Stimulated activated CD4-positive, alpha-beta T cell treated with anti-CD3 and anti-CD28 coated beads, Interleukin-4, amount 100 ng/mL, for 24 hours (primary cell): ENCODE measurements at places on chromosomes 1 and 21.

- no peak for DNase-seq
These were observed 404.8 kb downstream of the HLX start for GRCh38 chr1:221284028-221284427.

GRCh38 chr1:246448373-246448772 lies 58.7 kb downstream of the SMYD3 start:
- no peak for DNase-seq

GRCh38 chr1:159030311-159030710 lies 20.6 kb downstream of the IFI16 start:
- no peak for DNase-seq

- DNase-seq: no peak
These were observed 147.8 kb downstream of the SLC45A1 start for GRCh38 chr1:8465692-8466091.

GRCh38 chr1:180444522-180444921 lies 57.9 kb downstream of the ACBD6 start:
- DNase-seq: no peak

DNA sequence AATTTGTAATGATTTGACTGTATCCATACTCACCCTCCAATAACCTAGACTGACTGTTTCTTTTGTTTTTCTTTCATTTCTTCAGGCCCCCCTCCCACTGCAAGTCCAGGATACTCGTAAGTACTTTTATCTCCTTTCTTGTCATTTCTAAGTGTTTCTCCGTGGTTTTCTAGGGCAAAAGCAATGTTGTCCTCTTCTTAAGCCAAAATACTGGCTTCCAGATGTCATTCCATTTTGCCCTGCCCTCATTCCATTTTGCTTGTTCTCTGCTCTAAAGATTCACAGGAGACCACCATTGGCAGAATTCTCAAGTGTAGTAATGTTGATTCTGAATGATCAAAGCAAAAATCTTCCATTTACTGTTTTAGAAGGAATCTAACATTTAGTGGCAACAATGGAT lies 152.8 kb upstream of the UBE2U start:
- no peak for DNase-seq

- no peak for DNase-seq
These were observed 12.6 kb downstream of the PKP1 start for GRCh38 chr1:201295861-201296260.

GRCh38 chr1:96764469-96764868 lies 42.9 kb downstream of the PTBP2 start:
- DNase-seq: no peak

DNA sequence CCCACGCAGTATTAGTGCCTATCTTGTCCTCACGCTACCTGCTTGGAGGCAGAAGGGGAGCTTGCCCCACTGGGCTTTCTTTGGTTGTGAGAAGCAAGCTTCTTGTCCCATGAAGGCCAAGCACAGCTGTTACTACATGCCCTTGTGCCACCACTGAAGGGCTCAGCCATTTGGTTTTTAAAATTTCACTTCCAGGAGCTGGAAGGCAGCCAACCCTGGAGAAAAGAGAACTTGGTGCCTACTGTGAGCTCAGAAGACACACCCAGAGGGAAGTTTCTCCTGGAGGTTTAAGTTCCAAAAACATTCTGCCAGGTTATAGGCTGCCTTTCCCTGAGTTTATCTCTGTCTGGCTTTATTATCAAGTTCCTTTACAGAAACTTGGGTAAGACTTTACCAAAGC lies 187.4 kb downstream of the SLC35F3 start:
- DNase-seq: no peak

DNA sequence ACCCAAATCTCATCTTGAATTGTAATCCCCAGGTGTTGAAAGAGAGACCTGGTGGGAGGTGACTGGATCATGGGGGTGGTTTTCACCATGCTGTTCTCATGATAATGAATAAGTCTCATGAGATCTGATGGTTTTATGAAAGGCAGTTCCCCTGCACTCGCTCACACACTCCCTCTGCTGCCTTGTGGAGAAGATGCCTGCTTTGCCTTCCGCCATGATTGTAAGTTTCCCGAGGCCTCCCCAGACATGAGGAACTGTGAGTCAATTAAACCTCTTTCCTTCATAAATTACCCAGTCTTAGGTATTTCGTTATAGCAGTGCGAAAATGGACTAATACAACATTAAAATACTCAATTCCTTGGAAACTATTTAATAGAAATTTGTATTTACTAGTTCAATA lies 99.2 kb downstream of the PROX1 start:
- no peak for DNase-seq

- no peak for DNase-seq
These were observed 14.0 kb downstream of the PRR9 start for GRCh38 chr1:153231363-153231762.

GRCh38 chr1:201375169-201375568 lies 2.3 kb downstream of the TNNT2 start:
- DNase-seq: no peak

DNA sequence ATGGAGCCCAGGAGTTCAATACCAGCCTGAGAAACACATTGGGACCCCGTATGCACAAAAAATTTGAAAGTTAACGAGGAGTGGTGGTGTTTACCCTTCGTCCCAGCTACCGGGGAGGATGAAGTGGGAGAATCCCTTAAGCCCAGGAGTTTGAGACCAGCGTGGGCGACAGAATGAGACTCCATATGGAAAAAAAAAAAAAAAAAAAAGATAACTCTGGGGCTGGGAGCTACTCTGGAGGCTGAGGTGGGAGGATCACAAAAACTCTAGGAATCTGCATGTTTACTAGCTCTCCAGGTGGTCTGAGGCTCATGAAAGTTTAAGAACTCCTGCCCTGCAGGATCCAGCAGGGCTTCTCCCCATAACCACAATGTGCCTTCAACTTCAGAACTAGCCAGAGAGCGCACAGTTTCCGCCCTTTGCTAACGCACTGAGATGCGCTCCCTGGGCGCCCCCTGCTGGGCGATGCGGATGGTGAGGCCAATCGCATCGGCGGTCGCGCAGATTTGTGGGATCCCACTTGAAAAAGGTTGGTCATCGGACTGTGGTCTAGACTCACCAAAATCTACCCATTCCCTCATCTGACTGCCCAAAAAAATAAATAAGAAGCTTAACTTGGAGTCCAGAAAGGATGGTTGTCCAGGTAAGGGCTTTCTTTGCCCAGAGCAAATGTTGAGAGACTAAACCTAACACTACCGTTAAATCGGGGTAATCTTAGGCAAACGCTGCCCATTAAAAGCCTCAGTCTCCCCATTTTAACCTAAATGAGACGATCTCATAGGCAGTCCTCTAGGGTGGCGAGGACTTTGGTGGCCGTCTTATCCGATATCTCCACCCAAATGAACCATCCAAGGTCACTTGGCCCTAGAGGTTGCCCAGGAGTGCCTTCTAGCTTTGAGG lies 8.8 kb downstream of the ZNF683 start:
- DNase-seq: peak; percentile 87

GRCh38 chr1:147740391-147740790 lies 20.0 kb downstream of the GJA5 start:
- no peak for DNase-seq

GRCh38 chr1:209265301-209265700 lies 318.2 kb upstream of the CAMK1G start:
- no peak for DNase-seq

DNA sequence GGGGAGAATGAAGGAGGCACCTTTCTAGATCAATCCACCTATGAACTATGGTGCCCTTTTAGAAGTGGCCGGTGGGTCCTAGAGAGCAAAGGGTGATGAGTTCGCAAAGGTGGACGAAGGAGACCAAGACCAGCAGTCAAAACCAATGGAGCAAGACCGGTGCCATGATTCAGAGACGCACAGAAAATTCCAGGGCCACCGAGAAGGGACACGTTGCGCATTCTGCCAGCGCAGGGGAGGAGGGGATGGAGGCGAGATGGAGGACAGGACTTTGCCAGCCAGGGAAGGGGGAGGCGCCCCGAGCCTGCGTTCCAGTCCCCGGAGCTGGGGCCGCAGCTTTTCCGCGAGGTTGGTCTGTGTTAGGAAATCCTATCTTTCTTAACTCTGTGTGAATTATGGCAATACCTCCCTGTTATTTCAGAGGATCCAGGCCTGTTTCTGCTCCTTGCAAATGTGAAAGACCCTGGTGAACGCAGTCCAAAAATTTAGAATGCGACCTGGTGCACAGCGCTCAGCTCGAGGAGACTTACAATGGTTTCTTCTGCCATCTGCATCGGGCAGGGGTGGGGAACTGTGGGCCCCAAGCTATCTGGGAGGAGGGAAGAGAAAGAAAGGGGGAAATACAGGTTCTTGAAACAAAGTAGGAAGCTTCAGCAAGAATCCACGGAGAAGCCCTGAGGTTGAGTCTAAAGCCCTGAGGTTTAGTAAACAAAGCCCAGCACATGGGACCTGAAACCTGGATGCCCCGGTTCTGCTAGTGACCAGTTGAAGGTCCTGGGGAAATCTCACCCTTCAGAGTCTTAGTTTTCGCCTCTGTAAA lies 129.4 kb downstream of the MRPS6 start:
- no peak for DNase-seq

GRCh38 chr1:20080441-20081352 lies 10.7 kb downstream of the PLA2G5 start:
- DNase-seq: no peak

DNA sequence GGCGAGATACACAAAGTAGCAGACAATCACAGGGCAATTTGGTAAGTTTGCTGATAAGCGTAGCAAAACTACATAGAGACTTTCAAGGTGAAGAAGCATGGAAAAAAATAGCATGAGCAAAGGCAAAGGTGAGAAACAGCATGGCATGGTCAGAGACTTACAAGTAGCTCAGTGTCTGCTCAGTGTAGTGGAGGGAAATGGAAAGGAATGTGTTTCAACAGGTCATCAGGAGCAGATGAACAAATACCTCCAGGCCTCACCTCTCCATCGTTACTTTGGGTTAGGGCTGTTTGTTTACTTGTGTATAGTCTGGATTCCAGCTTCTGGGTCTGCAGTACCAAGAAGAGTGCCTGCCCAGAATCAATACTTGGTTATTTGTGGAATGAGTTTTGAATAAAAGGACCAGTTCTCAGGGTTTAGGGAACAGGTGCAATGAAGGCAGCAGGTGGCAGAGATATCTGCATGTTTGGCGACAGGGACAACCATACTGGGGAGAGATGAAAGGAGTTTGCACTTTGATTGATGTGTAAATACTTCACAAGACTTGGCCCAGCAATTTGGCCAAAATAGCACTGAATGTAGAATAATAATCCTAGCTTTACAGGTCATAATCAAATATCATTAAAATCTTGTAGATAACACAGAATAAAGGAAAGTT lies 97.0 kb upstream of the FGGY start:
- no peak for DNase-seq

DNA sequence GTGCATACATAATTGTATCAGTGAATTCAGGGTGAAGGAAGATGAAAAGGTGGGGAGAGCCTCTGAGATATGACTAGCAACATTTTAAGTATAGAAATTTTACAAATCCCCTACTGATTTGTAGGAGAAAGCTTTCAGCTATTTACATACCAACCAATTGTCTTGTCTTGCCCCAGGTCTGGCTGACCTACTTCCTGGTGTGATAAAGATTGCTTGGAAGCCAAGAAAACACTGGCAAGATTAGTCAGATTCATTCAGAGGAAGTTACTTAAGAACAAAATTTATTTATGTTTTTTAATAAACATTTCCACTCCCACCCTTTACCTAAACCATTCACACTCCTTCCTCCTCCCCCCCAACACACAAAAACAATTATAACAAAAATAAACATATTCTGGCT lies 17.5 kb downstream of the PTGS2 start:
- no peak for DNase-seq

- DNase-seq: no peak
These were observed 155.0 kb downstream of the SETD4 start for GRCh38 chr21:35905096-35905962.

- no peak for DNase-seq
These were observed 418.9 kb downstream of the SETD4 start for GRCh38 chr21:35641271-35642016.

DNA sequence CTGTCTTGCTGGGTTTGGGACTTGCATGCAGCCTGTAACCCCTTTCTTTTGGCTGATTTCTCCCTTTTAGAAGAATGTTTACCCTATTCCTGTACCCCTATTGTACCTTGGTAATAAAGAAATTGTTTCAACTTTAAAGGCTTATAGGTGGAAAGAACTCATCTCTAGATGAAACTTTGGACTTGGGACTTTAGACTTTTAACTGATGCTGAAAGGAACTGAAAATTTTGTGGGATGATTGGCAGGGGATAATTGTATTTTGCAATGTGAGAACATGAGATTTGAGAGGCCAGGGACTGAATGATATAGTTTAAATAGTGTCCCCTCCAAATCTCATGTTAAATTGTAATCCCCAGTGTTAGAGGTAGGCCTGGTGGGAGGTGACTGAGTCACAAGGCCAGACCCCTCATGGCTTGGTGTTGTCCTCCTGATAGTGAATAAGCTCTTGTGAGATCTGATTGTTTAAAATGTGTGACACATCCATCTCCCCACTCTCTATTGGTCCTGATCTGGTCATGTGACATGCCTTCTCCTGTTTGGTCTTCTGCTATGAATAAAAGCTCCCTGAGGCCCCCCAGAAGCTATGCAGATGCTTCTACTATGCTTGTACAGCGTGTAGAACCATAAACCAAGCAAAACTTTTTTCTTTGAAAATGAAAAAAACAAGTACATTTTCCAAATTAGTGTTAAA lies 1621.3 kb upstream of the B3GALT2 start:
- no peak for DNase-seq
